ENCODE measurements at places on chromosomes 5 and 9. TPM values are rescaled to one million over a fixed set of nuclear protein-coding genes. Genes with fewer than 3 reads are reported as not detected.

- no peak overlapping the region for H3K4me3 ChIP-seq
- peaks cover 3% of the 10 kb centered on the region for H3K27me3 ChIP-seq
- no peak overlapping the region for H3K27ac ChIP-seq
- H3K4me1 ChIP-seq, result no peaks in the 10 kb centered on the region
- no peaks in the 10 kb centered on the region for H3K36me3 ChIP-seq
These were observed 117.0 kb downstream of the TRPM6 start for GRCh38 chr9:74770508-74771261.

DNA sequence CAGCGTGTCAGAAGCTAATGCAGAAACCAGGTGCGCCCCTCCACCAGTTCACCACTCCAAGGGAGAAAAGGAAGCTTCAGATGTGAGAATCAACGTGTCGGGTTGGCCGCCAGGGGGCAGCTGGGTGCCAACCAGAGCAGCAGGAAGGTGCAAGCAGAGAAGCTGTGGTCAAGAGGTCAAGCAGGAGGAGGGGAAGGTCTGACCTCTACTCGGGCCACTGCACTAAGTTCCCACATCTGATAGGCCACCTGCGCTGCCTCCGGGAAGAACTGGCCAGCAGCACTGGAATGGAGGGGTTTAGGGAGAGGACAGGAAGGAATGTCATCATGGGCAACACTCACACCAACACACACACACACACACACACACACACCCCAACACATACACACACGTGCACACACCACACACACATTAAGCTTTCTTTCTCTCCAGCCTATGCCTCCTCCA is 31.4 kb downstream of the ANXA6 start:
- no peak overlapping the region for H3K27ac ChIP-seq
- H3K27me3 ChIP-seq, result no peaks in the 10 kb centered on the region
- H3K4me3 ChIP-seq, result no peak overlapping the region

GRCh38 chr5:124744170-124744971 is 2.1 kb downstream of the ZNF608 start:
- H3K4me3 ChIP-seq, result peak overlapping the region; percentile 99
- H3K36me3 ChIP-seq, result no peaks in the 10 kb centered on the region
- H3K4me1 ChIP-seq, result peaks cover 40% of the 10 kb centered on the region
- no peaks in the 10 kb centered on the region for H3K27me3 ChIP-seq

The SLC45A2 gene
- not detected for total RNA-seq

The ZNF462 gene
- total RNA-seq, result 27.0 TPM

The EXOSC2 gene
- 46.4 TPM for total RNA-seq

GRCh38 chr9:128007566-128008138 is 26.9 kb upstream of the EEIG1 start:
- no peaks in the 10 kb centered on the region for H3K36me3 ChIP-seq
- no peak overlapping the region for H3K4me3 ChIP-seq
- H3K27ac ChIP-seq, result peak overlapping the region; percentile 54
- H3K27me3 ChIP-seq, result no peaks in the 10 kb centered on the region
- H3K4me1 ChIP-seq, result peaks cover 37% of the 10 kb centered on the region
- peak; percentile 86 for DNase-seq

DNA sequence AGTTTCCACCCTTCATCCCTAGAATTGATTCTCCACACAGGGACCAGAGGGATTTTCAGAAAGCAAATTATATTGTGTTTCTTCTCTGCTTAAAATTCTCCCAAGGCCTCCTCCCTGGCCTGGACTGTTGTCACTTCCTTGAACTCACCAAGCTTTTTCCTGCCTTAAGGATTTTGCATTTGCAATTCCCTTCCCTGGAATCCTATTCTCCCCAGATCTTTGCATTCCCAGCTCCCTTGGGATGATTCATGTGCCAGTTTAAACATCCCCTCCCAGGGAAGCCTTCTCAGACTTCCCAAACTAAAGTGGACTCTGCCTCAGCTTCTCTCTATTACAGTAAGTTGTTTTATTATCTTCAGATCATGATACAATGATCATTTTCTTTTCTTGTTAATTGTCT is 35.2 kb upstream of the PDE8B start:
- H3K27ac ChIP-seq, result no peak overlapping the region
- no peaks in the 10 kb centered on the region for H3K4me1 ChIP-seq
- H3K27me3 ChIP-seq, result peaks cover 33% of the 10 kb centered on the region
- no peak for DNase-seq
- H3K4me3 ChIP-seq, result no peak overlapping the region
- no peaks in the 10 kb centered on the region for H3K36me3 ChIP-seq

The PALM2AKAP2 gene
- not detected for total RNA-seq

DNA sequence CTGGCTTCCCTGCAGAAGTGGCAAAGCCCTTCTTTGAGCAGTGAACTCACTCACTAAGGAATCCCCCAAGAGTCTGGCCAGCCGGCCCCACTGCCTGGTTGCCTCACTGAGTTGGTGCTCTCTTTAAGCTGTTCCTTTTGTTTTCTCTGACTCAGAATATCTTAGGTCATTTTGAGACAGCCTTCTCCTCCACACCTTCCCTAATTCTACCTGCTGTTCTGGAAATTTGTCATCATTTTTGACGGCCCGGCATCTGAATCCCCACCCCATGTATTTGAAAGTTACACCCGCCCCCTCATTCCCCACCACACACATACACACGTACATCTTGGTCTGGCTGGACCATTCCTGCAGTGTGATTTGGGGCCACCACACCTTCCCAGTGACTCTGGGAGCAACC is 41.8 kb downstream of the FGF1 start:
- H3K27ac ChIP-seq, result no peak overlapping the region
- no peak overlapping the region for H3K4me3 ChIP-seq
- H3K36me3 ChIP-seq, result no peaks in the 10 kb centered on the region
- H3K27me3 ChIP-seq, result no peaks in the 10 kb centered on the region

GRCh38 chr5:98721231-98721928 is 52.1 kb upstream of the RGMB start:
- H3K27ac ChIP-seq, result no peak overlapping the region
- no peaks in the 10 kb centered on the region for H3K36me3 ChIP-seq
- no peaks in the 10 kb centered on the region for H3K27me3 ChIP-seq
- no peak for DNase-seq

DNA sequence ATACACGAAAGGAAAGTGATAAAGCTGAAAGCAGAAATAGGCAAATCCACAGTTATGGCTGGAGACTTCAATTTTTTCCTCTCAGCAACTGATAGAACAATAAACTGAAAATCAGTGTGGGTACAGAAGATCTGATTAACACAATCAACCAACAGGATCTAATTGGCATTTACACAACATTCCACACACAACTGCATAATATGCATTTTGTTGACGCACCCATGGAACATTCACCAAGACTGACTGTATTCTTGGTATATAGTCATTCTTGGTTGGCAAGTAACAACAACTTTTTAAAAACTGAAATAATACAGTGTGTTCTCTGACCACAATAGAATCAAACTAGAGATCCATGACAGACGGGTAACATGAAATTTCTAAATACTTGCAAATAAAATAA is 218.7 kb upstream of the S1PR3 start:
- no peak overlapping the region for H3K27ac ChIP-seq
- no peaks in the 10 kb centered on the region for H3K27me3 ChIP-seq
- no peak overlapping the region for H3K4me3 ChIP-seq
- H3K36me3 ChIP-seq, result no peaks in the 10 kb centered on the region
- H3K4me1 ChIP-seq, result peaks cover 42% of the 10 kb centered on the region

The MRPL22 gene
- 90.8 TPM for total RNA-seq

- no peaks in the 10 kb centered on the region for H3K4me1 ChIP-seq
- no peak overlapping the region for H3K27ac ChIP-seq
- DNase-seq, result no peak
- H3K36me3 ChIP-seq, result no peaks in the 10 kb centered on the region
These were observed 144.4 kb upstream of the IRX2 start for GRCh38 chr5:2895876-2896275.

The PCDHGA10 gene
- 4.4 TPM for total RNA-seq

The IFNB1 gene
- not detected for total RNA-seq

The PCDHGA4 gene
- total RNA-seq, result 3.0 TPM

The N4BP3 gene
- total RNA-seq, result 38.2 TPM

DNA sequence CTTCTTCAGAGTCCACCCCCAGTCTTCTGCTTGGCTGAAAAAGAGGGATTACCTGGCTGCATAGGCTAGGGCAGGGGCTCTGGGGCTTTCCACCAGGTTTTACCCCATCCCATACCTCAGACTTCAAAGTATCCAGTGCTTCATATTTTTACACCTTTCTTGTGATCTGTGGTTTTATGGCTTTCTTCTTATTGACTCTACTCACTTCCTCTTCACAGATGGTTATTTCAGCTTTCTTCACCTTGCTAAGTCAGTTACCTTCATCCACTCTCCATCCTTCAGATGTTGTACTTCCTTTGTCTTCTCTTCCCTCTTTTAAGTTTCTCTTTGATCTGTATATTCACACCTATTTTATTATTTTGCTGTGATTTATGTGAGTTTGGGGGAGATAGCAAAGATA is 104.3 kb downstream of the GRIA1 start:
- no peaks in the 10 kb centered on the region for H3K36me3 ChIP-seq
- no peak overlapping the region for H3K27ac ChIP-seq
- DNase-seq, result no peak
- H3K27me3 ChIP-seq, result peaks cover 2% of the 10 kb centered on the region

- peaks cover 24% of the 10 kb centered on the region for H3K27me3 ChIP-seq
- H3K27ac ChIP-seq, result no peak overlapping the region
- no peak for DNase-seq
- H3K36me3 ChIP-seq, result no peaks in the 10 kb centered on the region
These were observed 40.6 kb upstream of the MAP1B start for GRCh38 chr5:72066705-72067107.

DNA sequence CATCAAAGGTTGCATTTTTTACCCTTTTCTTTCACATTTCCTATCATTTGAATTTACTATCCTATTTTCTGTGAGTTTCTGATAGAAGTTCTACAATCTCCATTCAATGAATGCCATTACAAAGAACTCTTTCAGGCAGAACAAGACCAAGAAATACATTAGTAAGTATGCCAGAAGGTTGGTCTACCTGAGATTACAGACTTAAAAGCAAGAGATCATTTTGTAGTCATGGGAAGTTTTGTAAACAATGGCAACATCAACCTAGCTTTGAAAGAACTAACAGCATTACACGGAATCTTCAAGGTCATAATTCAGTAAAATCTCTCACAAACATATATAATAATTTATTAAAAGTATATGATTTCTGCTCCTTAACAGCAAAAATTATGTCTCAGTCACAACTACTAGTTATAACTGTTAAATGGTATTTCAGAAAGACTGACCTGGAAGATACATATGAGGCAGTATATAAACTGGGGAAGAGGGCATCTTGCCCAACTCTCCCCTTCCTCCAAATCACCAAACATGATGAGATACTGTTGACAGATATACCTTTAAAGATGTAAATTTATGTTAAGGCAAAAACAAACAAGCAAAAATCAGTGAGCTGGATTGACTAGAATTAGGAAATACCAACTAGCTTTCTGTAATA is 23.3 kb downstream of the TMEM161B start:
- no peak for DNase-seq
- H3K27ac ChIP-seq, result no peak overlapping the region
- no peaks in the 10 kb centered on the region for H3K27me3 ChIP-seq
- H3K4me3 ChIP-seq, result no peak overlapping the region

DNA sequence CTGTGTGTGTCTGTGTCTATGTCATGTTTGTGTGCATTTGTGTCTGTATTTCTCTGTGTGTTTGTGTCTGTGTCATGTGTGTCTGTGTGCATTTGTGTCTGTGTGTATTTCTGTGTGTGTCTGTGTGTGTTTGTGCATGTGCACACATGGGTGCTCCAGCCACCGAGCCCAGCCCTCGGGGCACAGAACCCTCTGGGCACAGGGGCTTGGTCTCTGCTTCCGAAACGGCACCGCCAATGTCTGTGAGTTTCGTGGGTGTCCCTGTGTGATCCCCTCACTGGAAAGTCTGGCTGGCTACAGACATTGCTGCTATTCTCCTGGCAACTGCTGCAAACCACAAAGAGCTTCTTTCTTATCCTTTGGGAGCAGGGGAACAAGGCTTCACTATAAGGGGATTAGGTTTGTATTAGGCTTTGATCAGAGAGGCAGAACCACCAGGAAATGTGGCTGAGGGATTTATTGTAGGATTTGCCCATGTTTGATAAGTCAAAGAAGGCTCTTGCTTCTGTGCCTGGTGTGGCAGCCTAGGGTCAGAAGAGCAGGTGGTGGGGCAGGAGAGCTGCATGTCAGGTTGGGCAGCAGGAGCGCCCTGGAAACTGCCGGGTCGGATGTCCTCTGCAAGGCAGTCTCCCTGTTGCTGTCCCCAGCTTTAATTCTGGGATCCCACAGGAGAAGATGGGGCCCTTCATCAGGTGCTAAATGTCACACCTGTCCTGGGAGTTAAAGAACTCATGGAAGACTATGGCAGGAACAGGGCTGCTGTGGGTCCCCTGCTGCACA is 39.6 kb upstream of the FCN1 start:
- no peaks in the 10 kb centered on the region for H3K36me3 ChIP-seq
- DNase-seq, result no peak
- no peaks in the 10 kb centered on the region for H3K4me1 ChIP-seq
- no peak overlapping the region for H3K27ac ChIP-seq

- H3K4me3 ChIP-seq, result peak overlapping the region; percentile 57
- peak; percentile 99 for DNase-seq
- peaks cover 51% of the 10 kb centered on the region for H3K4me1 ChIP-seq
- no peaks in the 10 kb centered on the region for H3K27me3 ChIP-seq
- H3K27ac ChIP-seq, result peak overlapping the region; percentile 99
These were observed 165.3 kb downstream of the BNC2 start for GRCh38 chr9:16705111-16705604.

All from endothelial cell of umbilical vein (primary cell).